ENCODE measurements at places on chromosomes 3 and 15.

- no peak for DNase-seq
Measured at GRCh38 chr3:193757457-193757856, 164.4 kb downstream of the OPA1 start.

DNA sequence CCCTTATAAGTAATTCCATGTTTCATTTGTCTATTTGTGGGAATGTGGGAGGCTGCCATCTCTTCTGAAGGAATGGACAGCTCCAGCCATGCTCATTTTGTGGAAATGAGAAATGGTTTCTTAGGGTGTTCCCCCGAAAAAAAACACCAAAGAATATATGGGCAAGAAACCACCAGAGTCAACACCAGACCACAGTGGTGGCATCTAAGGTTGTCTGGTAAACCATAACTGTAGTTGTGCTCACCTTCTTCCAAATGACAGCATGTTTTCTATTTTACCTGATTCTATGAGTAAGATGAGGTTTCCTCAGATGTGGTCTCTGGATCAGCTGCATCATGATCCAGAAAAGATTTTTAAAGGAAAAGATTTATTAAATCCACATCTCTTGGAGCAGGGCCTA lies 217.0 kb upstream of the C2CD4B start:
- no peak for DNase-seq

DNA sequence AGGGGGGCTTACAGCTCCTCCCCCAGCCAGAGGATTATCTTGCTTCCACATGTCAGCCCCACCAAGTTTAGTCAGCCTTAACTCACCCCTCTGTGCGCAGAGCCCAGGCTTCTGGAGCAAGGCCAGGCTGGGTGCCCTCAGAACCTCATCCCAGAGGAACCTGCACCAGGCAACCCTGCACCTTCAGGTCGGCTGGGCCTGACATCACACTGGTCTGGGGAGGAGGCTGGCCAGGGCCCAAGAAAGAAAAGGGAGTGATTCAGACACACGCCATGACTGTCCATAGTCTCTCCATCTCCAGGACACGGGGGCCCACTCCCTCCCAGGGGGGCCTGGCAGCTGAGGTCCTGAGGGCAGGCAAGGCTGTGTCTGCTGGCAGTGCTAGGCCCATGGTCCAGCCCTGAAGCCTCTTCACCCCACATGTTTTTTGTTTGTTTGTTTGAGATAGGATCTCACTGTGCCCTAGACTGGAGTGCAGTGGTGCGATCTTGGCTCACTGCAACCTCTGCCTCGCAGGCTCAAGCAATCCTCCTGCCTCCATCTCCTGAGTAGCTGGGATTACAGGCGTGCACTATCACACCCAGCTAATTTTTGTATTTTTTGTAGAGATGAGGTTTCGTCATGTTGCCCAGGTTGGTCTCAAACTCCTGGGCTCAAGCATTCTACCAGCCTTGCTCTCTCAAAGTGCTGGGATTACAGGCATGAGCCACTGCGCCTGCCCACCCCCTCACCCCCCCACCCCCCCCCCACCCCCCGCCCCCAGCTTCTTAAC lies 11.1 kb downstream of the TNK2 start:
- DNase-seq: no peak

GRCh38 chr15:100186960-100187359 lies 154.8 kb downstream of the ADAMTS17 start:
- no peak for DNase-seq

- no peak for DNase-seq
Measured at GRCh38 chr3:42072831-42073301, 18.3 kb upstream of the TRAK1 start.

GRCh38 chr3:72797773-72798543 lies 50.3 kb downstream of the SHQ1 start:
- no peak for DNase-seq

DNA sequence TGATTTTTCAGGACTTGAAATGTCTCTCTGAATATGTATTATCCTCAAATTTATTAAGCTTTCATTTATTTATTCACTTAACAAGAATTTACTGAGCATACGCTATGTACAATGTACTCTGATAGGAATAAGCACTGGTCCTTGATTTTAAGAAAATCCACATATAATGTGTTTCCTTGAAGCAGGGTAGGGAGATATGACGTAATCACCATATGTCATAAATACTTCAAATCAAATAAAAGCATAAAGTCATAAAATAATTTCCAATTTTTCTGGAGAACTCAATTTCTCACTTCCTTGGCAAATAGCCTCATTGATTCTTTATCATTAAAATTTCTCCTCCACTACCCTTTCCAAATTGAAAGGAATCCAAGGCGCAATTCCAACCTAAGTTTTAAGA lies 177.8 kb upstream of the GAP43 start:
- DNase-seq: no peak

GRCh38 chr3:47228088-47228487 lies 54.5 kb downstream of the KIF9 start:
- DNase-seq: no peak

DNA sequence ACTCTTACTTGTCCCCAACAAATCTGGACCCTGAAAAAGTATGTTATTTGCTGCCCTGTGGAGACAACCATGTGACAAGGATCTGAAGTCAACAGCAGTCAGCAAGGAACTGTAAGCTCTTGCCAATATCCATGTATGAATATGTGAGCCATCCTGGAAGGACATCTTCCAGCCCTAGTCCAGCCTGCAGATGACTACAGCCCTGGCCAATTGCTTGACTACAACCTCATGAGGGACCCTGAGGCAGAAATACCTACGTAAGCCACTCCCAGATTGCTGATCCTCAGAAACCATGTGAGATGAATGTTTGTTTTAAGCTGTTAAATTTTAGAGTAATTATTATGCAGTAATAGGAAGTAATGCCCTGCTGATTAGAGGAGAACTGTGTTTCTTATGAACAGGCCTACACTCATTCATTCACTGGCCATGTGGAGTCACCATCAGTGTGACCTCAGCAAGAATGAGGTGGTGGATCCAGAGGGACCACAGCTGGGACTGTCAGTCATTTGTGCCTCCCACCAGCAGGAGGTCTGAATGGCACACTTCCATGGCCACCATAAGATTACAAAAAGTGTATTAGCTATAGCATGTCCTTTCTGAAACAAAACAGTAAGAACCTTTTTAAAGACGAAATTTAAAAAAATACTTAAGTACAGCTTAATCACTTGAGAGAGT lies 92.6 kb downstream of the TFDP2 start:
- no peak for DNase-seq

GRCh38 chr3:31671451-31671850 lies 138.7 kb downstream of the STT3B start:
- no peak for DNase-seq

GRCh38 chr3:64814351-64814750 lies 126.6 kb upstream of the ADAMTS9 start:
- DNase-seq: no peak

GRCh38 chr15:36585774-36586173 lies 6.3 kb downstream of the CDIN1 start:
- no peak for DNase-seq

- no peak for DNase-seq
Measured at GRCh38 chr3:39127269-39127907, 19.9 kb downstream of the TTC21A start.

GRCh38 chr15:73650416-73651126 lies 17.4 kb upstream of the NPTN start:
- DNase-seq: no peak

- DNase-seq: no peak
Measured at GRCh38 chr3:16124636-16125035, 49.8 kb upstream of the GALNT15 start.

- no peak for DNase-seq
Measured at GRCh38 chr3:109643590-109643989, 306.2 kb upstream of the DPPA4 start.

All from T-helper 2 cell (primary cell).